Activated CD4-positive, alpha-beta T cell treated with anti-CD3 and anti-CD28 coated beads, Interleukin-2, Interleukin-4, amounts not matched to agents 100 ng/mL and 50 ng/mL, durations not matched to agents 16 hours and 8 hours (primary cell): ENCODE measurements at places on chromosomes 1 and 21.

- no peak for DNase-seq
These were observed 9.1 kb downstream of the CDKN2C start for GRCh38 chr1:50978852-50979781.

DNA sequence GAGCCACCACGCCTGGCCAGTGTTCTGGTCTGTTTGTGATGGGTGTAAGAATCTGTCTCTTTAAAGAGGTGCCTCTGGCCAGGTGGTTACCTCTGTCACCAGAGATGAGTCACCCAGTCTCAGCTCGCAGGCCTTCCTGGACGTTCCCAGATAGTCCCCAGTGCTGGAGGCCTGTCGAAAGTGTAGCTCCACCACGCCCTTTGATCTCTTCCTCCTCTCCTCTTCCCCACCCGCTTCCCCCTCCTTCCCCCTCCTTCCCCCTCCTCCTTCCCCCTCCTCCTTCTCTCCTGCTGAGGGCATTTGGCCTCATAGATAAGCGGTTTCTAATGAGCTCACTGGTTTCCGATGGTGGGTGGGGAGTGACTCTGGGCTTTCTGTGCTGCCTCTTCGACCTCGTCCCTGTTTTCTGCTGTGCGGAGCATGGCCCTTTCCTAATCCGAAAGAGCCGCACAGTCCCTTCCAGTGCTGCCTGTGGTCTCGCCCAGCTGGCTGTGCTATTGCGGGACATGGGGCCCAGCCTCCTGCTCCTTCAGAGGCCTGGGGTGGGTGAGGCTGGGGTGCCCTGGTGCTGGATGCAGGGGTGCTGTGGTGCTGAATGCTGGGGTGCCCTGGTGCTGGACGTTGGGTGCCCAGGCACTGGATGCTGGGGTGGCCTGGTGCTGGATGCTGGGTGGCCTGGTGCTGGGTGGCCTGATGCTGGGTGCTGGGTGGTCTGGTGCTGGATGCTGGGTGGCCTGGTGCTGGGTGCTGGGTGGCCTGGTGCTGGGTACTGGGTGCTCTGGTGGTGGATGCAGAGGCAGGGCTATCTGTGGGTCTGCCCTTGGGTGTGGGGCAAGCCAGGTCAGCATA, 19.2 kb downstream of the AGPAT3 start:
- DNase-seq: peak; percentile 18

DNA sequence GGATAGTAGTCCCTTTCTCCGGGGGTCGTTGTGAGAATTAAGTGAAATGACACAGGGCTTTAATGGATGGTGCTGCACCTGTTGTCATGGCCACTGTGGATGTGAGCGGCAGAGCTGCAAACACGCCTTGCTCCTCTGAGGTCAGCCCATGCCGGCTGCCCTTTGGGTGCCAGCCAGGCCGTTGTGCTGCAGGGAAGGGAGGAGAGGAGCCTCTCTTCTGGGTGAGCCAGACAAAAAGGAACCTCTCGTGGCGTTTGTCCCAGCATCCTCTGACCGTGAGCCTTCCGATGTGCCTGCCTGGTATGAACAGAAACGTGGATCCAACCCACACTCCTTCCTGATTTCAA, 383.0 kb upstream of the VAMP3 start:
- no peak for DNase-seq

DNA sequence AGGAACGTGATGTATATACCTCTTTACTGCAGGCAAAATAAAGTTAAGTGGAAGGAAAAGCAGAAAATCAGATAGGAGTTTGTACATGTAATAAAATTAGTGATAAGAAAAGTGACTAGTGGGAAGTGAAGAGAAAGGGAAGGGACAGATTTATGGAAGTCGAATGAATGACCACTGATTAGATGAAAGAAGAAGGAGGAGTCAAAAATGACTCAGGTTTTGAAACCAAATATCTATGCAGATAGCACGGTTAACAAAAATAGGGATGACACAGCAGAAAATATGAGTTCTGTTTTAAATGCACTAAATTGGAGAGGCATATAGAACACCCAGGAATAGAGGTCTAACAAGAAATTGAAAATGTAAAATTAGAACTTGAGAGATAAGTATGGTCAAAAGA, 128.0 kb downstream of the HMCN1 start:
- no peak for DNase-seq
